ENCODE measurements at places on chromosomes 16 and 17. TPM values are rescaled to one million over a fixed set of nuclear protein-coding genes. Genes with fewer than 3 reads are reported as not detected.

Gene CACNA1H
- 13.5 TPM for total RNA-seq

Gene DLX4
- total RNA-seq: 1.7 TPM

Gene NPIPA2
- total RNA-seq: 1.1 TPM

Gene PIK3R6
- total RNA-seq: not detected

Gene KRTAP9-4
- total RNA-seq: not detected

Gene CARD14
- 0.30 TPM for total RNA-seq

Gene SEPTIN1
- 2.0 TPM for total RNA-seq

Gene LPO
- total RNA-seq: not detected

Gene NOD2
- not detected for total RNA-seq

Gene POLG2
- total RNA-seq: 18.5 TPM

Gene TMC8
- 0.41 TPM for total RNA-seq

Gene TP53TG3C
- total RNA-seq: 0.79 TPM

Gene KRT12
- total RNA-seq: not detected

Gene GFOD2
- 16.0 TPM for total RNA-seq

Measured in A549 treated with GW870086 at 1 μM for 4 hours (cell line).